ENCODE measurements at places on chromosomes 3 and 15.

DNA sequence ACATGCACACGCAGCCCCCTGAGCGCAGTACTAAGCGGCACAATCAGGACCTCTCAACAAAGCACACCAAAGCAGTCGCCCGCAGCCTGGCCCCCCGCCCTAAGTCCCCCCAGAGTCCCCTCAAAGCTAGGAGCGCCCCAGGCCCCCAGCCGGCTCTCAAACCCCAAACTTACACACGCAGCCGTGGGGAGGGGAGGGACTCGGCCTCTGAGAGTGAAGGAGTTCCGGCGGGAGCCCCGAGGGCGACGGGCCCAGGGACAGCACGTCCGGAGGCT lies 5.5 kb downstream of the GATA2 start:
- DNase-seq = no peak

- no peak for DNase-seq
Observed at GRCh38 chr3:114043205-114043604, 13.1 kb downstream of the CCDC191 start.

DNA sequence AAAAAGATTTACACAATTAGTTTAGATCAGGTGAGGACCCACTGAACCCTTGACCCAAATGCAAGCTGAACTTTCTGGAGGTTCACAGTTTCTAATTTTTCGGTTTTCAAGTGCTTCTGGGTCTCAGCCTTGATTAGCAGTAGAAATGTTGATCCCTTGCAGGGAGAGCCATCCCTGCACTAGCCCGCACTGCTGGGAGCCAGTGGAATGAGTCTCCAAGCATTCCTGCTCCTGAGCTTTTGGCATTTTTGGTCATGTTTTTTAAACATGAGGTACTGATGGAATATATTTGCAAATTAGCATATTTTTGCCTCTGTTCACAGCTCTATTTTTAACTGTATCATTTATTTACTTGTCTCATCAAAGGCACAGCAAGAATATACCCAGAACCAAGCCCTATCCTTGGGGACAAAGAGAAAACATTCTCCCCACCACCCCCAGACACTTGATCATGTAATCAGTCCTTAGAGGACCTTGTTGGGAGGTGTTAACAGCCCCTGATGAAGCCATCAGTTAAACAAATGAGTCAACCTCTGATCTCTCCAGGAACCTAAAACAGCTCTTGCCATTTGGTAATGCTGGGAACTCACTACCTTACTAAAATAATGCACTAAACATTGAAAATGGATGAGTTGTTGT lies 119.0 kb upstream of the CTDSPL start:
- no peak for DNase-seq

GRCh38 chr3:122943828-122944190 lies 83.8 kb downstream of the SEMA5B start:
- DNase-seq = no peak

DNA sequence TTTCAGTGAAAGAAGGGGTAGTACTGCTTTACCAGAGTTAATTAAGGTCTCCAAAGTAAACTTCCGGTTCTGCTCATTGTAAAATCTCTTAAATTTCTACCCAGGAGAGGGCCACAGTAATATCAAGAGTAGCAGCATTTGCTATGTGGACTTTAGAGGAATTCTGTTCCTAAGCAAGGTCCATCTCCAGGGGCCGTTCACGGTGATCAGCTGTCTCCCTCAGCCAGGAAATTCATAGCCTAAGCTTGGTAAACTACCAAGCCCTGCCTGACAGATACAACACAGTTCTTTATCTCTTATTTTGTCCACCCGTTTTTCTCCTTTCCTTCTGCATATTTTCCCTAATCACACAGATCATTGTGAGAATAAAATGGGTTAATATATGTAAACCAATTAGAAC lies 2.3 kb downstream of the DUT start:
- no peak for DNase-seq

DNA sequence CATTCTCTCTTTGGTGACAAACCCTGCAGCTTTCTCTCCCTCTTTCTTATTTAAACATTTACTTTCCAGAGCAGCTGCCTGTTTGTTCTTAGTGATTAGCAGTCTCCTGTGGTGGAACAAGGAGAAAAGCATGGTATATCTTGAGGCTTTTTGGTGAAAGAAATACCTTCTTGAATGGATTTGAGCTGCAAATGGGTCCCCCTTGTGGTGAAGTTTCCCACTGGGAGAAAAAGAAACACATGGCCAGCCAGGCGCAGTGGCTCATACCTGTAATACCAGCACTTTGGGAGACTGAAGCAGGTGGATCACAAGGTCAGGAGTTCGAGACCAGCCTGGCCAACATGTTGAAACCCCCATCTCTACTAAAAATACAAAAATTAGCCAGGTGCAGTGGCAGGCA lies 48.3 kb upstream of the ACP3 start:
- no peak for DNase-seq

DNA sequence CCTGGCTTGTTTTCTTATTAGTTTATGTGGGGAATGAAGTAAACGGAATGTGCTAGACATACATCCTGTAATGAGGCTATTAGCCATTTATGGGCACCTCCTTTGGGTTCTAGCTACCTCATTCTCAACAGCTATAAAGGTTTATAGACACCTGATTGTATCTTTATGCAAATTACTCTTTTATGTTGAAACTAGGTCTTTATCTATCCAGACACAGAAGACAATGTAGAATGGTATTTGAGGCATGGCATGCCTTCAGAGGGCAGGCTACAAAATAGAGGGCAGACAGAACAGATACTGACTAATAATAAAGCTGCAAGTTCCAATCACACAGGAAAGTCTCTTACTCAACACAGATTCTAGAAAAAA lies 27.1 kb downstream of the TBC1D2B start:
- DNase-seq = no peak

GRCh38 chr3:159413319-159413718 lies 575.3 kb upstream of the IL12A start:
- DNase-seq = no peak

GRCh38 chr3:2873986-2874385 lies 236.2 kb downstream of the IL5RA start:
- DNase-seq = no peak

- no peak for DNase-seq
Observed at GRCh38 chr3:46946856-46947545, 29.5 kb downstream of the CCDC12 start.

DNA sequence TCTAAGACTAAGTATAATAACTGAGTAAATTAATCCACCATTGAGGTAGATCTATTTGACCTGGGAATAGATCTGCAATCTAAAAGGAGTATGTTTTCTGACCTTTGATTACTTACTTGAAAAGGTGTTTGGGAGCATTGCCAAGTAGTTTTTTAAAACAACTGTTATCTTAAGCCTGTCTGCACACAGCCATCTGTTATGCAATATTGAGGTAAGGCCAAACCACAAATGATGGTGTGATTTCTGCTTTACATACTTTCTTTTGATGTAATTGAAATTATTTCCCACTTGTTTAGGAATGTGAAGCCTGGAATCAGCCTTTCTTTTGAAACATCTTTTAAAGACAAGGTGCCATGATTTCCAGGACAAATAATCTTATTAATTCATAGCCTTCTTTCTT lies 274.0 kb downstream of the BBX start:
- no peak for DNase-seq

DNA sequence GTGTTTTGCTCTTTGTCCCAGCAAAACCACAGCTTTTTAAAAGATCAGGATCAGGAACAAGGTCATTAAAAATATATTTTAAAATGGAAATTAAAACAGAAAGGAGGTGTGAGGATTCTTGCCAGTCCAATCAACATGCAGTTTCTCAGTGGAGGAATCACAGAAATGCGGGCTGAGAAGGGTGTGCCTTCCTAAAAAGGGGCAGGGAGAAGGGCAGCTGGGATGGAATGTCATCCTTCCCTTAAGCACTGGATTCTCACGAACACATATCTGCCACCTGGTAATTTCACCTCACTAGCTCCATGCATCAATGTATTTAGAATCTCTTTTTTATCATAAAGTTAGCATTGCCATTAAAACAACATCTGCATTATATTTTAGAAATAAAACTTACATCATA lies 21.4 kb downstream of the ABI3BP start:
- DNase-seq = no peak

DNA sequence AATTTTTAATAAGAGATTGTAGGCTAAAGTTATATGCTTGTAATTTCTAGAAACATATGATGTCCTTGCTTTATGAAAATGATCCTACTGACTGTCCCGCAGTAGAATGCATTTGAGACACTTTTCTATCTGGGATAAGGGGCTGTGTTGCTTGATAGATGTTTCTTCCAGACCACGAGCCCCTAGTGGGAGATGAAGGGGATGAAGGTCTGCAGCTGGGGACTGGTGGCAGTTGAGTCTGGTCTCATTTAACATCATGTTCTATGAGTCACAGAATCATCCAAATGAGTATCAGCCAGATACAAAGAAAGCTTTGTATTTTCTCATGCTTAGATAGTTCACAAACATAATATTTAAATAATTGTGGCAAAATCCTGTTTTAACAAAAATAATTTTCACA lies 84.3 kb upstream of the PRTG start:
- peak; percentile 42 for DNase-seq

GRCh38 chr15:77478051-77478450 lies 57.4 kb downstream of the HMG20A start:
- no peak for DNase-seq

GRCh38 chr15:27065785-27066184 lies 94.8 kb downstream of the GABRG3 start:
- DNase-seq = no peak

DNA sequence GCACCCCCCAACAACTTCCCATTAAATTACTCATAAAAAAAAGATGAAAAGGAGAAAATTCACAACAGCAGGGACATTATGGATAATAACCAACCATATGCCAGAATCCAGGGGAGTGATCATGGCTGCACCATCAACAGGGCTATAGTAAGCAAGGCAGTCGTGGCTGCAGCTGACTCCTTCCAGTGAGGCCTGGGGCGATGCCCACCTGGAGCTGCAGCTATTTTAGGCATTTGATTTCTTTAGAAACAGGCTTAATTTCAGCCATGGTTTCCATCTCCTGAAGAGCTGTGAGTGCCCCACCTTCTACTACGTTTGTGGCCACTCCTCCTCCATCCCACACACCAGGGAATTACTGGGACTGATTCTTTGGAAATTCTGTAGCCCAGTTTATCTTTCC lies 84.0 kb downstream of the MINAR1 start:
- DNase-seq = no peak

GRCh38 chr3:146199762-146200161 lies 38.8 kb upstream of the PLOD2 start:
- DNase-seq = no peak

- DNase-seq = no peak
Observed at GRCh38 chr15:96002890-96003859, 327.3 kb upstream of the NR2F2 start.

DNA sequence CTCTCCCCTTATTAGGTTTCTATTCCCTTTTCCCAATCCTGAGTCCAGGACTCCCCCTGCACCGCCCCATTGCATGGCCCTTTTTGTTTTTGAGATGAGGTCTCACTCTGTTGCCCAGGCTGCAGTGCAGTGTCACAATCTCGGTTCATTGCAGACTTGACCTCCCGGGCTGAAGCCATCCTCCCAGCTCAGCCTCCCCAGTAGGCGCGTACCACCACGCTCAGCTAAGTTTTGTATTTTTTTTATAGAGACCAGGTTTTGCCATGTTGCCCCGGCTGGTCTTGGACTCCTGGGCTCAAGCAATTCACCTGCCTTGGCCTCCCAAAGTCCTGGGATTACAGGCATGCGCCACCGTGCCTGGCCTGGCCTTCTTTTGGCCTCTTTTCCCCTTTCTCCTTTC lies 29.3 kb downstream of the PDIA5 start:
- no peak for DNase-seq

DNA sequence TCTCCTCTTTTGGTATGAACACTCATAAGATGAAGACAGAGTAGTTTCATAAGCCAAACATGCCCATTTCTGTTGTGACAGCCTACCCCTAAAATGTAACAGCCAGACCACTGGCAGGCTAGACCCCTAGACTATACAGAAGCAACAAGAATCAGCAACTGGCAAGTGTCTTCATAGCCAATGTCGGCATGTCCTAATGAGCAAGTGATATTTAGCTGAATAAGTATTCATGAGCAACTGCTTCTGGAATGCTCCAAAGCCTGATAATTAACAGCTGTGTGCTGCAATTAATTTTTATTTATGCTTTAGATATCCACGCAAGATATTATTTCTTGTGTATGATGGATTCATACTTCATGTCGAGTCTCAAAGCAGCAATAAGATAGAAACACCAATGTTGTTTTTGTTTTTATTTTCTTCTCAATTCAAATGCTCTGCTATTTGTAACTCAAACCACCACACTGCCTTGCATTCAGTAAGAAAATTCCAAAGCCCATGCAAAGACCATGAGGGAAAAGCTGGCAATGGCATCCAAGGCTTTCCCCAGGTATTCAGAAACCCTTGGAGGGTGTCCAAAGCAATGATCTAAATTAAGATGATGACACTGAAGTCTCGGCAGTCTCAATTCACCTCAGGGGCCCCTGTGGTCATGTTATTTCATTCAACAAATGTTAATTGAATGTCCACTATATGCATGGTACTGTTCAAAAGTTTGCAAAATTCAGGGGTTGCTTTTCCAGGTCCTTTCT lies 167.7 kb upstream of the NECTIN3 start:
- DNase-seq = no peak
